Stimulated activated memory B cell treated with anti-CD40 and anti-IgM and Interleukin-4, amounts not matched to agents 10 μg/mL and 1 μg/mL and 100 μg/mL, for 72 hours (primary cell): ENCODE measurements at places on chromosomes 6 and 20.

DNA sequence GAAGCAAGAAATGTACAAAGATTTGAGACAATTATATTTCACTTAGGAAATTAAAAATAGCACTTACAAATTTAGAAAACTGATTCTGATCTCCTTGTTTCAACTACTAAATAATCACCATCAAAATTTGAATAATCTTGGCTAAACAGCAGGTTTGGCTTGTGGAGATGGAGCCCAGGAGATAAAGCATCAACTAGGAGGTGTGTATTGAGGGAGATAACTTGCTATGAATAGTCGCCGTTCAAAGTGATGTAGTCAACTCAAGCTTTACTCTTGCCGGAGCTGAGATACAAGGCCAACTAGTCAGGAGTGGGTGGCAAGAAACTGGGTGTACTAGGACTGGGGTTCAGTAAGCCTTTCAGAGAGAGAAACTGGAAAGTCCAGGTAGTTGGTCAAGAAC is 117.7 kb downstream of the TRMT11 start:
- no peak for ATAC-seq

GRCh38 chr20:7772371-7772770 is 167.9 kb downstream of the HAO1 start:
- no peak for ATAC-seq

DNA sequence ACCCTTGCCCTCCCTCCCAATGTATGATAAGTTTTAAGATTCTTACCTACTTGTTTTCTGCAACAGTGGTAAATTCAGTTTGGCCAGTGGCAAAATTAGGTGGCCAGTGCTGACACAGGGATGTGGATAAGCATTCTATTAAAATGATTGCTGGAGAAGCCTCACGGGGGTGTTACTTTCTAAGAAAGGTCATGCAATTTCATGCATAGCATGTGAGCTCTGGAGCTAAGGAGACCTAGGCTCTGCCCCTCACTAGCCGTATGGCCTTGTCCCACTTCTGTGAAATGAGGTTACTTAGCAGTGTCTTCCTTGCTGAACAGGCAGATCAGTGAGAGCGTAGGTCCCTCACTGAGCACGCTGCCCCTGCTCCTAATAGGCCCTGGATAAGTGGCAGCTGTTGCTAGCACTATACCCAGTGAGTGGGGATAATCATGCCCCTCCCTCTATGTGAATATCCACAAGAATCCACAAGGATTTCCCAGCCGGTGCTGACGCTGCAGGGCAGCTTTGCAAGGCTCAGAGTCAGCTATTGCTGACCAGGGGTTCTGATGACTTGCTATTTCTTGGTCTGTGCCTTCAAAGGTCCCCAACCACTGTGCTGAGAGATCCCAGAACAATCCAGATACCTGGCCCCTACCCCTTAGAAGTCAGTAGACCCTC is 86.5 kb upstream of the MRPS10 start:
- ATAC-seq: no peak

DNA sequence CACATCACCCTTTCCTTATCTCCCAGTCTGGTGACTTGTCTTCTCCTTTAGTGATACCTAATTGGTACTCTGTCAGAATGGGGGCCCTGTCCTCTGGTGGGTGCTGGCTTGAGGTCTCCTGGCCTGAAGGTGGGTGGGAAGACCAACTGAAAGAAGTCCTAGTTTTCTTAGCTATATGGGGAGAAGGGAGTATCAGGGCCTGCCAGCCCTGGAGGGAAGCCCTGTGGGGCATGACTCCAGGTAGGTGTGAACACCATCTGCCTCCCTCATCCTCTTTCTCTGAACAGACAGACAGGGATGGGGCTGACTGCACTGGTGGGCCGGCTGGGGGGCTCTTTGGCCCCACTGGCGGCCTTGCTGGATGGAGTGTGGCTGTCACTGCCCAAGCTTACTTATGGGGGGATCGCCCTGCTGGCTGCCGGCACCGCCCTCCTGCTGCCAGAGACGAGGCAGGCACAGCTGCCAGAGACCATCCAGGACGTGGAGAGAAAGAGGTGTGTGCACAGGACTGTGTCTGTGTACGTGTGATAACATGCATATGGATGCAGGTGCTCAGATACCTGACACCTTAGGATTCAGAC is 4.8 kb downstream of the CRIP3 start:
- no peak for ATAC-seq

DNA sequence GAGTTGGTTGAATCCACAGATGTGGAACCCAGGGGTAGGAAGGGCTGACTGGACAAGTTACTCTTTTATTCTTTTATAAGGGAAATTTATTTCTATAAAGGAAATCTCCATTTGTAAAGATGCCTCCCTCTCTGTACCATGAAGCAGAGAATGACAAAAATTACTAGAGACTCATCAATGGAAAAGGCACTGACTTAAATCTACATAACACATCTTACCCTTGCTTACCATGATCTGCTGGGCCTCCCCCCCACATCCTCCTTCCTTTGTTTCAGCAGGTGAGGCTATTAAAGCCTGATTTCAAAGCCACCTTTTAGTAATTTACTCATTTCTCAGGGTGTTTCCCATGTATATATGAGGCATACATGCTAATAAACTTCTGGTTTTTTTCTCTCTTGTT is 130.2 kb upstream of the HDDC2 start:
- no peak for ATAC-seq

DNA sequence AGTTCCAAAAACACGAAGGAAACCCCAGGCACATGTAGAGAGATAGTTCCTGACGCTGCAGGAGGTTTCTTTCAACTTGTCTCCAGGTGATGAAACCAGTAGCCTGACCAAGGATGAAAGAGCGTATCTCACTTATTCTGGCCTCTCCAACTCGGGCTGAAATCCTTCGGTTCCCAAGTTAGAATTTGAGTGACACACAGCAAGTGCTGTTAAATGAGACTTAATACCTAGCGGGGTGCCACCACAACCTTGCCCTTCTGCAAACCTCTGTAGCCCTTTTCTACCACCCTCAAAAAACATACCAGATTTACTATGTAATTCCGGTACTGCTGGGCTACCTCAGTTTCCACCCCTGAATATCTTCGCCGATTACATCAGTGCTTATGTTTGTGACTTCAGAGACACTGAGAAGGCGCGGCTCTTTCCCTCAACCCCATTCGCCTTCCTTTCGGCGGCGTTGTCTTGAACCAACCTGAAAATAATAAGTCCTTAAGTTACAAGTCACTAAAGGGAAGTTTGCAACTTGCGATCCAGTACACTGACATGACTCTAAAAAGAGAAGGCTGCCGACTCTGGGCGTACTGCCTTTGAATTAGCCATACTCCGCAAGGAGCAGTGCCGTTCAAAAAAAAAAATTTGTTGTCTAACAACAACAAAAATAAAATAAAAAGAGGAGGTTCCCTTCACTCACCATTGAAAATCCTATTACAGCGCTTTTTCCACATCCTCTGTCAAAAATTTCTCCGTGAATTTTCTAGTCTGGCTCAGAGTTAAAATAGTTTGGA is 194.9 kb upstream of the ZNF184 start:
- no peak for ATAC-seq

DNA sequence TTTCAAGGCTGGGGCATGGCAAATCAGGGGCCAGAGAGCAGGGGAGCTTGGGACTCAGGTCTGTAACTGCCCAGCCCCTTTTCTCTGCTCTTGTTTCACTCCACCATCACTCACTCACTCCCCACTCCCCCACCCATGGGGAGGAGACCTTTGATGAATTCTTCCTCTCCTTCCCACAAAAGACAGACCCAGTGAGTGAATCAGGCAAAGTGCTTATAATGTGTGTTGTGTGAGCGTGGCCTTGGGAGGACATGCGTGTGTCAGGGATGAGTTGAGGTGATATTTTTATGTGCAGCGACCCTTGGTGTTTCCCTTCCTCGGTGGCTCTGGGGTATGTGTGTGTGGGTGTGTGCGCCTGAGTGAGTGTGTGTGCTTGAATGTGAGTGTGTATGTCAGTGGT is 1.0 kb upstream of the CUL9 start:
- no peak for ATAC-seq

- no peak for ATAC-seq
These were observed 298.4 kb downstream of the ALDH8A1 start for GRCh38 chr6:134651519-134651918.

DNA sequence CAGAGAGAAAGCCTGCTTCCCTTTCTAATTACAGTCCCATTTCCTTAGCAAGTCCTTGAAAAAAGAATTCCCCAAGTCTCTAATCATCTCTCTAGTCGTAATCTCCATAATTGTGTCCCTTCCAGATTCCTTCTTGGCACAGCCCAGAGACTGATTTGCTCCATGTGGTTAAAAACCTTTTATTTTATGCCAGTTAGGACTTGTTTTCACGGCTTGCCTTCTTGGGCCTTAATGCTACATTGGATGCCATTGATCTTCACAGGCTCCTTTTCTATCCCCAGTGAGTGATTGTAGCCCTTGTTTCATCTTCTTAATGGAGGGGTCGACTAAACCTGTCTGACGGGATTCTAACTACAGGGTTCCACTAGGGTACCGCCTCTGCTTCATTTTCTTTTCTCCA is 650.6 kb upstream of the ARID1B start:
- no peak for ATAC-seq

DNA sequence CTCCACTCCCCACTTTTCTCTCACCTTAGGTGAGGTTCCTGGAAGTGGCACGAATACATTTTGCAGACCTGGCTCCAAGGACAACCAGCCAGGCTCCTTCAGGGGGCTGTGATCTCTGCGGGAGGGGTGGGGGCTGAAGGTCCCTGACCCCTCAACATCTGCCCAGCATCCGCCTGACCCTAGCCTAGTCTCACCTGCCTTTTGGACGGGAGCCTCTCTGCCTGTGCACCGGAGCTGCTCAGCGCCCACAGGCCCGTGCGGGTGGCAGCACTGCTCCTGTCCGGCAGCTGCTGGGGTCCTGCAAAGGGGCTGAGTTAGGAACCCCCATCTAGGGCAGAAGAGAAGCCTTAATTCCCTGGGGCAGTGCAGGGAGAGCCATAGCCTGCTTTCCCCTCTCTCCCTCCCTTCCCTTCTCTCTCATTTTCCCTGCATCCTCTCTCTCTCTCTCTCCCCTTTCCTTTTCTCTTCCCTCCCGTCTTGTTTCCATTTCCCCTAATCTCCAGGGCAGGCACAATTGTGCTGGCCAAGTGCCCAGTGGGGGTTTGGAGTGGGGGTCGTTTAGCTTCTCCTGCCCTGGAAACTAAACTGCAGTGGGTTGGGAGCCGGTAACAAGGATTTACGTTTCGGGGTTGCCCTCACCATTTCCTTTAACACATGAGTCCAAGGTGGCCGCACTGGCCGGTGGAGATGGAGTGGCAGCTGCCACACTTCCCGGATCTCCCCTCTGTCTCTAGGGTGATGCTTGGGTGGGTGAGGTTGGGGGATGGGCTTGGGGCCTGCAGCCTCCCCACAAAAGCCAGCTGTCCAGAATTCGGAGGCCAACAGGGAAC is 54.1 kb downstream of the CTCFL start:
- no peak for ATAC-seq

DNA sequence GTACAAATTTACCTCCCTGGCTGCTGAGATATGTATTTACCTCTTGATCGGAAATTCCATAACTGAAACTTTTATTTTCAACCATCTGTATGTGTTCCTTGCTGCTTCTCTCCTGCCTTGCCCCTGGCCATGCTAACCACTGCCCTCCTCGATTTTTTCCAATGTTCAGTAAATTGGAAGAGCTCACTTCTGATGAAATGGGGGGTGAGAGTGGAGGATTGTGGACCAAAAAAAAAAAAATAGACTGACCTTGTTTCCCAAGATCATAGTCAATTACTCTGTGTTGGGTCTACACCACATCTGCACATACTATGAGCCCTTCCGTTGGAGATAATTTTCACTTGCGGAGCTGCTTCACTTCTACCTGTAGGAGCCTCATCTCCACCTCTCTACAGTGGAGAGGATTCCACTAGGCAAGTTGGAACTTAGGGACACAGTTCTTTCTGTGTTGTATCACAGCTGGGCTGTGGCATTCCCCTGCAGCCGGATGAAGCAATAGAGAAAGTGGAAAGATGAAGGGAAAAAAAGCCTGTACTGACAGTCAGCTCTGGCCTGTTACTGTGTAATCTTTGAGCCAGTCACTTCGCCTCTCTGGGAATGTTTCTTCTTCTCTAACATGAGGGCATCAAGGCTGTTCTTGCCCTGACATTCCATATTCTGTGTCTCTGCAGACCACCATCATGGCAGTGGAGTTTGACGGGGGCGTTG is 1.6 kb downstream of the PSMB9 start:
- ATAC-seq: no peak

GRCh38 chr6:39104528-39104927 is 10.5 kb downstream of the SAYSD1 start:
- ATAC-seq: no peak
